ENCODE measurements at places on chromosomes 2 and 18.

GRCh38 chr2:1995081-1995480, 250.8 kb upstream of the PXDN start:
- no peak for DNase-seq

DNA sequence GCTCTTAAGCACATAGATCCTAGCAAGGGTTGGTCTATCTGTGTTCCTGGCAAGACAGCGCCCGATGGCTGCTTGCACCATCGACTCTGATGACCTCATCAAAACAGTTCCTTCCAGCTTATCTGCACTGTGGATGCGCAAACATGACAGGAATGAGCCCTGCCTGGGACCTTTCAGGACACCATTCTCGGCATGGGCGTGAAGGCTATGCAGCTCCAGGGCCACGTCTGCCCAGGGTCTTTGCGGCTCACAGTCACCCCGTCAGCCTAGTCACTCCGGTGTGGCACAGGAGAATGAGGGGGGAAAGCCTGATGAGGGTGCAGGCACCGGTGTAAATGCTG, 147.8 kb upstream of the TWIST2 start:
- DNase-seq: no peak

GRCh38 chr2:151716721-151717120, 17.6 kb downstream of the NEB start:
- DNase-seq: no peak

DNA sequence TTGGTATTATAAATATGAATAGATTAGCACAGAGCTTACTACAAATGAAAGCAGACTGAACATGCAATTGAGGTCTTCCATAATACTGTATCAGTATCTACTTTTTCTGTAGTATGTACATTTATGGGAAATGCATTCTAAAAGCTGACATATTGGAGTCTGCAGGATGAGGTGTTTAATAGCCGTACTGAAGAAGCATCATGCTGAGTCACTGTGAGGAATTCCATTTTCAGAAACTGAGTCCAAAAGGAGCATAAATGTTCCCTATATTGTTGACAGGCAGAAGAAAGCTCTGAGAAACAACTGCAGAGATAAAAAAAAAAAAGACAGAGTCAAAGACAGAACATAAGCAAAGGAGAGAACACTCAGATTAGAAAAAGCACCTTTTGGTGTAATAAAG, 366.7 kb upstream of the SPHKAP start:
- DNase-seq: no peak

DNA sequence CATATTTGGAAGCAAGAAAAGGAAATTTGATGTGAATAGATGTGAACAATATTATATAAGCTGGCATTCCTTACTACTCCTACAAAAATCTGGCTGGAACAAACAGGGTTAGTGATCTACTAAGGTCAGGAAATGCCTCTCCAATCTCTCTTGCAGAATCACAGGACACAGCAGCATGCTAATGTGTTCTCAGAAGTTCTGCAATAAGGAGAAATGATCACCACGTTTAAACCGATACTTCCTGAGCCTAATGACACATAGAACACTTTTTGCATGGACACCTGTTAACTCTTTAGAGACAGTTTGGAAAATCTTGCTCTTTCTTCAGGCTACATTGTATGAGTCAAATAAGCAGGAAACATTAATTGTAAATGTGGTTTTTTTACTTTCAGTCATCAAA, 89.6 kb upstream of the MAP3K20 start:
- DNase-seq: no peak

GRCh38 chr2:15159751-15160177, 401.4 kb downstream of the NBAS start:
- DNase-seq: no peak

GRCh38 chr2:238863231-238863630, 15.3 kb downstream of the TWIST2 start:
- no peak for DNase-seq

GRCh38 chr2:25808006-25808383, 70.3 kb downstream of the ASXL2 start:
- DNase-seq: no peak

DNA sequence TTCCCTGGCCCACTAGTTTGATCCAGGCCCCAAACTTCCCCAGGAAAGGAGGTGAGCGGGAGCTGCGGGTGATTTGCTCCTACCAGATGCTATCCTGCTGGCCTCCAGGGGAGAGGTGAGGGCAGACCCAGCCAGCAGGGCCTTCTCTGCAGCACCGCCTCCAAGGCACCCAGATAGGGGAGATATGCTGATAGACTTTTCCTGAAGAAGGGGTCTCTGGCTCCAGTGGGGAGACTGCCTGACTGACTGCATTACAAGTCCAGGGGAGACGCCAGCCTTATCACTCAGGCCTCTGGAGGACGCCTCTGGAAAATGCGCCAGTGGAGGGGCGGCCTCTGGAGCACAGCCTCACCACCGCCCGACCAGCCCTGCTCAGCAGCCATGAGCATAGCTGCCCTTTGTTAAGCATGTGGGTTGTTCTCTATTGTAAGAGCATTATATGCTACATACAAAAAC, 60.6 kb upstream of the SMAD7 start:
- no peak for DNase-seq
